ENCODE measurements at places on chromosomes 6 and 20. TPM values are rescaled to one million over a fixed set of nuclear protein-coding genes. Genes with fewer than 3 reads are reported as not detected.

- no peak overlapping the region for H3K4me3 ChIP-seq
- no peak overlapping the region for H3K27ac ChIP-seq
- no peaks in the 10 kb centered on the region for H3K36me3 ChIP-seq
- H3K4me1 ChIP-seq = no peaks in the 10 kb centered on the region
- no peak for DNase-seq
- H3K27me3 ChIP-seq = no peaks in the 10 kb centered on the region
Observed at GRCh38 chr20:6533761-6534479, 233.6 kb upstream of the BMP2 start.

- H3K27ac ChIP-seq = no peak overlapping the region
- H3K4me3 ChIP-seq = no peak overlapping the region
- H3K4me1 ChIP-seq = no peaks in the 10 kb centered on the region
- no peak for DNase-seq
- no peaks in the 10 kb centered on the region for H3K36me3 ChIP-seq
- peaks cover 7% of the 10 kb centered on the region for H3K27me3 ChIP-seq
Observed at GRCh38 chr6:41302638-41303037, 16.2 kb upstream of the TREM1 start.

DNA sequence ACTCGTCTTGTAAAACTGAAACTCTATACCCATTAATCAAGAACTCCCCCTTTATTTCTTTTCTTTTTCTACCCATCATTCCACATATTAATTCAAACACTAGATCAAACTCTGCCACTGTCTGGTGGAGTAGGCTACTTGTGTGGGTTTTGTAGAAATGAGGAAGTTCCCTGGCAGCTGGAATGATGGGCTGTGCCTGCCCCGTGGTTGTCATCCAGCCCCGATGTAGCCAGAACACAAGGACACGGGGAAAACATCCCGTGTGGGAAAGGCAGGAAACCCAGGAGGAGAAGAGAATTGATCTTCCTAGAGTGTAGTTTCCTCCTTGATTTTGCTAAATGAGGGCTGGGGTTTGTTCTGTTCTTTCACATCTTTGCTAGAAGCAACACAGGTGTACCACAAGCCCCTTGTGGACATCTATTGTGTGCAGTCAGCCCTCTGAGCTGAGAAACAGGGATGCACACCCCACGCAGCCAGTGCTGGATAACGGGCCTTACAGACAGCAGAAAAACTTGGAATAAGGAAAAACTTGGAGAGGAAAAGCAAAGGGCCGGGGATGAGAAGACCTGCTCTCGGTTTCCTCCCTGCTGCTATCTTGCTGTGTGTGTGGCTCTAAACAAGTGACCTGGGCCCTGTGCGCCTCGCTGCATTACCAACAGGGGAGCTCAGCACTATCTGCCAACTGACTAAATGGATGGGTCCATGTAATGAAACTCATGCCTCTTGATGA lies 88.0 kb downstream of the SCML4 start:
- H3K4me3 ChIP-seq = no peak overlapping the region
- H3K4me1 ChIP-seq = no peaks in the 10 kb centered on the region
- no peak overlapping the region for H3K27ac ChIP-seq

DNA sequence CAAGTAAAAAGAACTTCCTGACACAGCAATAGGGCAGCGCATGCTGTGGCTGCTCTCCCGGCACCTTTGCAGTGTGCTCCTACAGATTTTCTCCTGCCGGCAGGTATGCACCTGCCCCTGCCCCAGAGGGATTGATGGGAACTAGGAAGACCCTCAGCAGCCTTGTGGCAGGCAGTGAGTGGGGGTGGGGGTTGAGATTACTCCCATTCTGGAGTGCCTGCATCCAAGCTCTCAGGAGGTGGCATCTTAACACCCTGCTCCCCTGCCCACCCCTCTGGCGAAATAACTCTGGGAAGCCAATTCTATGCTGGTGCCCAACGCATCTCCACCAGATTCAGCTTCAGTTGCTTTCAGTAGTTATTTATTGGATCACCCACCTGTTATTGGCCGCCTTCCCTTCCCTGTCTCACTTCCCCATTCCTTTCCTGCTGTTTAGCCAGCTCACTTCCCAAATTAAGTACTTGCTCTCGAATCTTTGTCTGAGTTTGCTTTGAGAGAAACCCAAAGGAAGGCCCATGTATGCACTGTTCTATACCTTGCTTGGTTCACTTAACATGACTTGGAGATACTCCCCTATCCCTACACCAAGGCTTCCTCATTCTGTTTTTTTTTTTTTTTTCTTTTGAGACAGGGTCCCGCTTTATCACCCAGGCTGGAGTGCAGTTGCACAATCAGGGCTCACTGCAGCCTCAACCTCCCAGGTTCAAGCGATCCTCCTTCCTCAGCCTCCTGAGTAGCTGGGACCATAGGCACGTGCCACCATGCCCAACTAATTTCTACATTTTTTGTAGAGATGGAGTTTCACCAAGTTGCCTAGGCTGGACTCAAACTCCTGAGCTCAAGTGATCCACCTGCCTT lies 29.3 kb upstream of the SLC23A2 start:
- H3K4me3 ChIP-seq = no peak overlapping the region
- H3K27ac ChIP-seq = no peak overlapping the region
- no peaks in the 10 kb centered on the region for H3K4me1 ChIP-seq
- no peak for DNase-seq
- H3K36me3 ChIP-seq = no peaks in the 10 kb centered on the region

- H3K27ac ChIP-seq = no peak overlapping the region
- H3K4me1 ChIP-seq = peaks cover 9% of the 10 kb centered on the region
- no peaks in the 10 kb centered on the region for H3K36me3 ChIP-seq
Observed at GRCh38 chr20:59402681-59403080, 102.3 kb downstream of the EDN3 start.

DNA sequence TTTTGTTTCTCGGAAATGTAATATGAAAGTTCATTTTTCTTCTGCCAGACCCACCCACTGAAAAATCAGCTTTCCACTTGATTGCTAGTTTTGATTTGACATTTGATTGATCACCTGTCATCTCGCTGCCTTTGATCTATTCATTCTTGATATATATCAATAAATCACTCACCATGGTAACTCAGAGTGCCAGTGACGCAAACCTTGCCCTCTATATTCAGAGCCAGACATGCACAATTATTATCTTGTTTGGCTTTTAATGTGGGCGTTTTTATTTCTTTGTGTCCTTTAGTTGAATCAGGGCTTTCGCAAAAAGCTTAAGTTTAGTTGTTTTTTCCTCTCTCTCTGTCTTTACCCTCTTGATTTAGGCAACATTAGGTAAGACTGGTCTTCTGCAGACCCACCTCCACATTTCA lies 2.0 kb downstream of the TSHZ2 start:
- no peak overlapping the region for H3K27ac ChIP-seq
- DNase-seq = no peak
- H3K4me1 ChIP-seq = no peaks in the 10 kb centered on the region
- no peak overlapping the region for H3K4me3 ChIP-seq

GRCh38 chr6:109511832-109512231 lies 28.8 kb upstream of the ZBTB24 start:
- H3K27ac ChIP-seq = no peak overlapping the region
- H3K4me3 ChIP-seq = no peak overlapping the region
- no peaks in the 10 kb centered on the region for H3K4me1 ChIP-seq
- no peak for DNase-seq

DNA sequence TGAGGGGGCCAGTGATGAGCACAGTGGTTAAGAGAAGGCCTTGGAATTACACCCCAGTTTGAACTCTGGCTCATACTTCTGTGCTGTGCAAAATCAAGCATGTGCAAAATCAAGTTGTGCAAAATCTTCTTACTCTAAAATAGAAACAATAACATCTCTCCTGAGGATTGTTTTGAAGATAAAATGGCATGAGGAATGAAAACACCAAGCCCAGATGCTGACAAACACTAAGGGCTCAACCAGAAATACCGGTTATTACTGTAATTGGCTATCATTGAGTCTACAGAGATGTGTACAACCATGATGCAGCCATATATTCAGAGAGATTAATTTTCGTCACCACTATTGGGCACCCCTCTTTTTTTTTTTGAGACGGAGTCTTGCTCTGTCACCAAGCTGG lies 5.9 kb upstream of the BCAS1 start:
- H3K36me3 ChIP-seq = no peaks in the 10 kb centered on the region
- H3K27ac ChIP-seq = no peak overlapping the region
- no peaks in the 10 kb centered on the region for H3K4me1 ChIP-seq
- DNase-seq = no peak
- H3K4me3 ChIP-seq = no peak overlapping the region

DNA sequence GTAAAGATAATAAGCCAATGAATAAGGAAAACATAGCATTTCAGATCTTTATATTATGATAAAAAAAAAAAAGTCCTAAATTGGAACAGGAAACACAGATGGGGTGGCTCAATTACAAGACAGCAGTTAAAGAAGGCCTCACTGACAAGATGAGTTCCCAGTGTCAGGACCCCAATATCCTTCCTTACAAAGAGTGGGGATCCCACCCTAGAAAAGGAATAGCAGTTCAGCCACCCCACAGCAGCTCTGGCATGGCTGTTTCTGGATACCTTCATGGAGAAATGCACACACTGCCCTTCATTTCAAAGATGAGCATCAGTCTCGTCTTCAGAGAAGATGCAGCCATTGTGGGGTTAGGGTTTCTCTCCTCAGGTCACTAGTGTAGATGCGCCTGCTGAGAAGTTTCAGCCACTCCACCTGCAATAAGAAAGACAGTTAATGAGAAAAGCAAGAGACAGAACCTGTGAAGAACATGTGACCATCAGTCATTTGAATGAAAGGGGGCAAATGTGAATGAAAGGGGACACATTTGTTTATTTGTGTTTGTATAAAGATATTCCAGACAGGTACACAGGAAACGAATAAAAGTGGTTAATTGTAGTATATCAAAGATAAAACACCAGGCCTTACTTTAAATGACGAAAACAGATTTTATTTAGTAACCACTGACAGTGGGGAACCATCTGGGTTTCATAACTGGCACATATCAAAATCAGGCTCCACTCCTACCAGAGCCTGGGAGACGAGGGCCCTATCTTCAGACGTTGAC lies 121.3 kb upstream of the PRSS16 start:
- H3K4me3 ChIP-seq = no peak overlapping the region
- 0 out of 3 replicates have a peak overlapping the region, but pooled peaks have one; percentile 66 for H3K27ac ChIP-seq
- DNase-seq = no peak
- peaks cover 3% of the 10 kb centered on the region for H3K4me1 ChIP-seq
- no peaks in the 10 kb centered on the region for H3K27me3 ChIP-seq

GRCh38 chr6:170202416-170203135 lies 88.3 kb downstream of the DLL1 start:
- no peaks in the 10 kb centered on the region for H3K4me1 ChIP-seq
- no peaks in the 10 kb centered on the region for H3K27me3 ChIP-seq
- H3K27ac ChIP-seq = no peak overlapping the region
- no peak overlapping the region for H3K4me3 ChIP-seq

GRCh38 chr6:113819169-113819830 lies 37.8 kb upstream of the MARCKS start:
- H3K4me1 ChIP-seq = no peaks in the 10 kb centered on the region
- no peak overlapping the region for H3K4me3 ChIP-seq
- no peak overlapping the region for H3K27ac ChIP-seq
- no peaks in the 10 kb centered on the region for H3K36me3 ChIP-seq

DNA sequence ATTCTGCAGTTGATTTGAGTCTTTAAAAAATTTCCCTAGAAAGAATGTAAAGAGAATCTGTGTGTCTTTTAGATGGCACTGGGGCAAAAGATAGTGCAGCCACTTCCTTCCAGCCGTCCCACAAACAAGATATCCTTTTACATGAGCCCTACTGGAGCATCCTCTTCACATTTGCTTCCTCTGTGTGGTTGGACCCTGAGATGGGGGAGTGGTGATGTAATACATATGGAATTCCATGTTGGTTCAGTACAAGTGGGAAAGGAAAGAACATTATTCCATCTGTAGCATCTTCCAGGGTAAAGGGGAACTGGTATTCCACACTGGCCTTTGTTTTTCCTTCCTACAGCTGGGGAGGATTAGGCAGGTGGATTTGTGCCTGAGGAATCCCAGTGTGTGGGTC lies 78.9 kb upstream of the ISM1 start:
- H3K4me1 ChIP-seq = no peaks in the 10 kb centered on the region
- H3K36me3 ChIP-seq = no peaks in the 10 kb centered on the region
- DNase-seq = no peak
- H3K27me3 ChIP-seq = no peaks in the 10 kb centered on the region
- no peak overlapping the region for H3K4me3 ChIP-seq

DNA sequence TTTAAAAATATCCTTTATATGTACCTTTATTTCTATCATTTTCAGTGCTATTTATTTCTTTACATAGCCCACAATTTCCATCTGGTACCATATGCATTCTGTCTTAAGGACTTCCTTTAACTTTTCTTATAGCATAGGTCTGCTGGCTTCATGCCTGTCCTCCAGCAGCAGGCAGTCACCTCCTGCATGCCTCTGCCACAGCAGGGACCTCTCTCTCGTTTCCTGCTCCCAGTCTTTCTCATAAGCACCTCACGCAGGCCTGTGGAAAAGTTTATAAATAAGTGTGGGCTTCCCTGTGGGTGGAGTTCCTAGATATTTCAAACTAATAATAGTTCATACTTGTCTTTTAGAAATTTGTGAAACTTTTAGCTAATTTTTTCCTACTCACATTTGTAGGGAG lies 133.9 kb downstream of the KCNQ5 start:
- no peak for DNase-seq
- no peaks in the 10 kb centered on the region for H3K27me3 ChIP-seq
- no peaks in the 10 kb centered on the region for H3K36me3 ChIP-seq
- H3K4me3 ChIP-seq = no peak overlapping the region
- H3K27ac ChIP-seq = no peak overlapping the region
- no peaks in the 10 kb centered on the region for H3K4me1 ChIP-seq

DNA sequence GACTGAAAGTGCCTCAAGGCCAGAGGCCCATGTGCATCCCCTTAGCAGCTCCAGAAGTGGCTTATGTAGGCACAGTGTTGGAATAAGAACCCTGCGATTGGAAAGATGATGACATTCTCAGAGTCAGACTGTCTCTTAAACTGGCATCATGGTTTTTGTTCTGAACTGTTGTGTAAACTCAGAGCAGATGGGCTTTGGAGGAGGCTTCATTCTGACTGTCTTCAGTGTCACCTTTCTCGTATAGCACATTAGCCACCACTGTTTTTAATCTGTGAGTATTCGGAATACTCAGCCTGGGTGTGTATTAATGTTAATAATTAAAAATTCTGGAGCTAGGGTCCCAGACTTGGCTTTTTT lies 140.9 kb downstream of the JARID2 start:
- no peak for DNase-seq
- no peaks in the 10 kb centered on the region for H3K27me3 ChIP-seq
- H3K4me3 ChIP-seq = no peak overlapping the region
- no peak overlapping the region for H3K27ac ChIP-seq
- peaks cover 15% of the 10 kb centered on the region for H3K4me1 ChIP-seq
- no peaks in the 10 kb centered on the region for H3K36me3 ChIP-seq

GRCh38 chr20:22686097-22686496 lies 101.7 kb upstream of the FOXA2 start:
- no peaks in the 10 kb centered on the region for H3K36me3 ChIP-seq
- H3K4me3 ChIP-seq = no peak overlapping the region
- peak; percentile 44 for DNase-seq
- H3K27ac ChIP-seq = no peak overlapping the region
- H3K27me3 ChIP-seq = no peaks in the 10 kb centered on the region
- no peaks in the 10 kb centered on the region for H3K4me1 ChIP-seq

SAMD5 gene
- 0.55 TPM for total RNA-seq

WFDC2 gene
- not detected for total RNA-seq

PHIP gene
- 25.0 TPM for total RNA-seq

CALHM5 gene
- total RNA-seq = 0.02 TPM

ERVFRD-1 gene
- total RNA-seq = 0.04 TPM

PFDN6 gene
- total RNA-seq = 150 TPM

MUCL3 gene
- total RNA-seq = not detected

VSTM2L gene
- total RNA-seq = not detected

SEMG1 gene
- total RNA-seq = not detected

Data from K562 (cell line).